ENCODE measurements at places on chromosomes 1 and 21.

- no peak for DNase-seq
These were observed 281.7 kb upstream of the CXADR start for GRCh38 chr21:17231124-17231523.

GRCh38 chr1:230717251-230717650, 3.3 kb upstream of the AGT start:
- DNase-seq, result no peak

GRCh38 chr21:38487901-38488639, 10.2 kb downstream of the ERG start:
- DNase-seq, result peak; percentile 41

DNA sequence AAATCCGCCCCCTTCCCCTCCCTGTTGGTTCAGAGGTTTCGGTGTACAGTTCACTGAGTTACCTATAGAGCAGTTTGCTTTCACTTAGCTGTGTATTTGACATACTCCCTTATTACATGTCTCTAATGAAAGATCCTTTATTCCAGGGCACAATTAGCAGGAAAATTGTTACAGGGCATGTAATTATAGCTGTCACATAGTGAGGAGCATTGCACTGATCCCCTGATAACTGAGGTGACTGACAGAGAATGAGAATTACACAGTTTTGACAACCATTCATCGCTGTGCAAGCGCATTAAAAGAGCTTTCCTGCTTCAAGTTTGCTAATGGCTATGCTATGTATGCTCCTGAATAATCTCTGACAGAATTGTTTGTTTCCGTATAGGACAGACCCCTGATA, 26.9 kb downstream of the DAP3 start:
- DNase-seq, result no peak

DNA sequence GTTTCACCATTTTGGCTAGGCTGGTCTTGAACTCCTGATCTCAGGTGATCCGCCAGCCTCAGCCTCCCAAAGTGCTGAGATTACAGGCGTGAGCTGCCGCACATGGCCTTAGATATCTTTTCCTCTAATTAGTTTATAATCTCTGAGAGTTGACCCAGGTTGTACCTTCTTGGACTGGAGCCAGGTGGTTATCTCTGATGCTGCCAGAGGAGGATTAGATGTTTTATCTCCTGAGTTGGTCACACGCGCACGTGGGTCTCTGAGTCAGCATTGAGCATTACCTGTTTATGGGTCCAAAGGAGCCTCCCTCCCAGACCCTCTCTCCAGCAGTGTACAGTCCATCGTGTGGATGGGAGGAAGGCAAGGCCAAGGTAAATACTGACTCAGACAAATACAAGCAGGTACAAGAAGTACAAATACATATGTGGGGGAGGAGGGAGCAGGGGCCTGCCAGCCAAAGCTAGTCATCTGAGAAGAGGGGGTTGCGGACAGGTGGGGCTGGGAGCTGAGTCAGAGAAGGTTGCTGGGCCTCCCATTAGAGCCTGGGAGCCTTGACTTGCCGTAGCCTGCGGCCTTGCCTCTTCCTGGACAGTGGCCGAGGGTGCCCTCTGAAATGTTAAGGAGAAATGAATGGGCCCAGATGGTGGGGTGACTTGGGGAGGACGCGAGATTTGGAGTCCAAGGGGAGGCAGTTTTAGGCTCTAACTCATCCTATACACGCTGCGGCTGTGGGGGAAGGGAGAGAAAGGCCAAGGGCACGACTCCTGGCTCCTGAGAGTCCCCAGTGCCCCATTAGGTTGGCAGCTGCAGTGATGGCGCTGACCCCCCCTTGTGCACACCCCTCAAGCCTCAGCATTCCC, 13.1 kb downstream of the IL6R start:
- DNase-seq, result peak; percentile 1

DNA sequence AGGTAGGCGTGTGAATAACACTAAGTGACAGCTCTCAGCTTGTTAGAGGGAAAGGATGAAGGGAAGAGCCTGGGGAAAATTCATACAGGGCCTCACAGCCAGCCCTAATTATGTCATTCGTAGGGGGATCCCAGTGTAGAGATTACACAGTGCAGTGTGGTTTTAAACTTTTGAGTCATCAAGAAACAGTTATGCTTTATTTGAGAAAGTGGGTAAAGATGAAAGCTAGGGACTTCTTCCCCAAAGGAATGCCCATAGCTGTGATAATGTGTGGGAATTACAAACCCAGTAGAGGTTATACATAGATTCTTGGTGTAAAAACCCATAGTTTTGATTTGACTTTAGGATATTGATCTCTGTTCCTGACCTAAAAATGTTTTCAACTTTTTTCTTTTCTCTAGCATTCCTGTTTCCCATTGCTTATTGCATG, 1.9 kb downstream of the TTF2 start:
- no peak for DNase-seq

DNA sequence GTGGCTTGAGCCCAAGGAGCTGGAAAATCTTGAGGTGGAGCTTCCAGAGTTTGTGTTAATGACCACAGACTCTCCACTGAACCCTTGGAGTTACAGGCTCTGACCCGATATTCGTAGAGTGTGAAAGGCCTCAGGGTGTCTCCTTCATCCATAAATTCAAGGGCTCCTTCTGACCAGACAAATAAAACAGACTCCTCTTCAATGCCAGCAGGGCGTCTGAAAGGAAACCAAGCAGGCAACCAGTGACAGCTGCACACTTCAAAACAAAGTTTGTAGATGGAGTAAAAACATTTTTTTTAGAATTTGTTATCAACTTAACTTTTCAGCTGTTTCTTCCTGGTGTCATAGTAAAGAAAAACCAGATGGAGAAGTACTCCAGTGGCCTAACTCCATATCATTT, 161.1 kb downstream of the KCTD3 start:
- no peak for DNase-seq

- DNase-seq, result no peak
These were observed 48.7 kb upstream of the KIF1B start for GRCh38 chr1:10161541-10162290.

GRCh38 chr1:224168859-224169380, 14.1 kb upstream of the DEGS1 start:
- DNase-seq, result no peak

GRCh38 chr1:159142391-159142663, 29.1 kb upstream of the CADM3 start:
- DNase-seq, result no peak

DNA sequence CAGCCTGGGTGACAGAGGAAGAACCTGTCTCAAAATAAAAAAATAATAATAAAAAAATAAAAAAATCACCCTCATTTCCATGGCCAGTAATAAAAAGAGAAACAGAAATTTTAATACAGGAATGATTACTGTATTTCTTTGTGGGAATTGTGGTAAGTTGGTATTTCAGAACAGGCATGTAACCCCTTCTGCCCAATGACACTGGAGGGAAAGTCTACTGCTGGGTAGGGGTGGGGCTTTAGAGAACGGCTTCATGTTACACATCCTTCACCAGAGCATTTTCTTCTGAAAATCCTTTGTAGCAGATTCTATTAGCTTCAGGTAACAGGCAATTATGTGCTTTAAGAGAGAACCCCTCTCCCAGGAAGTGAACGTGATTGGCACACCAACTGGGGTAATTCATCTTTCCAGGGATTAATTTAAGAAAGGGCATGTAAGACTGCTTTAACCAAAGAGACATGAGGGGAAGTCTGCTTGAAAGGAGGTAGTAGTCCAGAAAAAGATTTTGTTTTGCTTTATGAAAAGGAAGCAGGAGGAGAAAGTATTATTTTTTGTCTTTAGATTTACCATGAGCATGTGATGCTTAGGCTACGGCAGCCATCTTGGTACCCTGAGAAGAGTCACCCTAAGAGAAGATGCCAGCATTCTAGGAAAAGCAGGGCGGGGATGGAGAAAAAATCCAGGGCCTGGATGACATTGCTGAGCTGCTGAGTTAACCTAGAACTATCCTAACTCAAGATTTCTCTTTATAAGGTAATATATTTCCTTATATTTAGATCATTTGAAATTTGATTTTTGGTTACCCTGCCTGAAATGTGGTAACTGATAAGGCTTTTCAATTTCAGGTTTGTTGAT, 57.7 kb upstream of the DPT start:
- DNase-seq, result no peak

- DNase-seq, result no peak
These were observed 39.8 kb upstream of the HSD3B1 start for GRCh38 chr1:119467219-119467618.

DNA sequence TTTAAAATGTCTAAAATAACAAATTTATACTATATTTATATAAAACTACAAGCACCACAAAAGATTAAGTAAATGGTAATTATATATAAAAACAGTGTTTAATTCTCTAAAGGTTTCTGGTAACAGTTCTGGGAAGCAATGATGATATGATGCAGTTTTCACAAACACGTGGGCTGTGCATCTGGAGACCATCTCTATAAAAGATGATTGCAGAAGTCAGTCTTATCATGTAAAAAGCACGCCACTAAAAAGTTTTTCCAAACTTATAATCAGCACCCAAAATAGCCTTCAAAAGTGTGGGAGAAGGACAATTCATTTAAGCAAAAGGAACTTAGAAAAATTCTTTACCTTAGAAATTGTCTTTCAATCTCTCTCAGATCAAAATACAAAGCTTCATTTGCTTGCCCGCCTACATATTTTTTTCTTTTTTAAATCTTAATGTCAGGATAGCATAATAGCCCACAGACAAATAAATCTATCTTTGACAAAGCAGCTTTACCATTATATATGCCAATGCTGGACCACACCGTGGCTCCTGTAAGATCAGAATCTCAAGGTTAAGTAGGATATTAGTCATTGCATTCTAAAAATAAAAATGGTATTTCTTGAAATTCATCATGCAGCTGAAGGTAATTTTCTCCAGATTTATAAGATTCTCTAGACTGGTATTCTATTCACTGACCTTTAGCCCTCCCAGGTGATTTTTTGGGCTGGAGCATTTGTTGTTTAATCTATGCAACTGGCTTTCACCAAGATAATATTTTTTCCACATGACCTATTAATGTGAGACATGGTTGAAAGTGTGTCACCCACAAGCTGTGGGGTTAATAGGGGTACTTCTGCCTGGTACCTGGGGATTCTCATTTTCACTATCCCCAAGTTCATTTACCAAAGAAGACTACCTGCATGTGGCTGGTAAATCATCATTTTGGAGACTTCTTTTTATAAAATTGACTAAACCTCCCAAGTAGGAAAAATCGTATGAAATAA, 189.6 kb upstream of the ST6GALNAC5 start:
- no peak for DNase-seq

DNA sequence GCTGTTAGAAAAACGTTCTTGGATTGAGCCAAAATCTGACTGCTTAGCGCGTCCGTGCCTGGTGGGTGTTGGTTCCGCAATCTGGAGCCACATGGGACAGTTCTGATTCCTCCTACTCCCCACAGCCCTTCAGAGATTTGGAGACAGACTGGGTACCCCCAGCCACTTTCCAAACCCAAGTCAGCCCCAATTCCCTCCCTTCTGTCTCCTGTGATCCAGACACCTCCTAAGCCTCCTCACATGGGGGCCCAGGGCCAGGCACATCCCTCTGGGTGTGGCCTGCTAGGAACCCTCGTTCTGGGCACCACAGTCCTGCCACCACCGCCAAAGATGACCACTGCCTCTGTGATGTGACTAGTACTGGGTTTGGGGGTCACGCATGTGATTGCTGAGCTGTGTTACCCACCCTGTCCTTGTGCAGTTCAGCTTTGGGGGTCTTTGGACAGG, 4.8 kb downstream of the PLA2G5 start:
- no peak for DNase-seq

GRCh38 chr21:45873418-45873817, 108.2 kb upstream of the COL6A1 start:
- DNase-seq, result no peak

- peak; percentile 92 for DNase-seq
These were observed at the start of gene RRP1 for GRCh38 chr21:43789276-43790009. Gene RRP1, plus strand, starts transcription at chr21:43789577. Its CDS starts 53 bp downstream, at chr21:43789630.
